Colonic mucosa (tissue), 4 donors: ENCODE measurements at places on chromosomes 6 and 20. TPM values are rescaled to one million over a fixed set of nuclear protein-coding genes. Genes with fewer than 3 reads are reported as not detected.
A peak's percentile ranks its signal among the peaks of the same experiment; 100 is the strongest.

The MAS1 gene
- total RNA-seq, result not detected

DNA sequence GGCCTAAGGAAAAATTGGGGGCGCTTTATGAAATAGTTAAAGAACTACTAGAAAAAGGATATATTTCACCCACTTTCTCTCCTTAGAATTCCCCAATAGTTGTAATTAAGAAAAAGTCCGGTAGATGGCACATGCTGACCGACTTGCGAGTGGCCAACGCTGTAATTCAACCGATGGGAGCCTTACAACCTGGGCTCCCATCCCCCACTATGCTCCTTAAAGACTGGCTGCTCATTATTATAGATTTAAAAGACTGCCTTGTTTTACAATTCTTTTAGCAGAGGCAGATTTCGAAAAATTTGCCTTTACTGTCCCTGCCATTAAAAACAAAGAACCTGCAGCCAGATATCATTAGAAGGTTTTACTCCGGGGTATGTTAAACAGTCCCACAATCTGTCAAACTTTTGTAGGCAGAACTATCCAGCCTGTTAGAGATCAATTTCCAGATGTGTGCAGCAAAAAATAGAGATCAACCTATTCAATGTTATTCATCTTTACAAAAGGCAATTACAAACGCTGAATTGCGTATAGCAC, 58.5 kb upstream of the PRSS16 start:
- no peaks in the 10 kb centered on the region for H3K27me3 ChIP-seq
- H3K4me1 ChIP-seq, result no peaks in the 10 kb centered on the region
- peak overlapping the region; percentile 80 for H3K27ac ChIP-seq
- H3K36me3 ChIP-seq, result no peaks in the 10 kb centered on the region
- DNase-seq, result peak; percentile 76
- H3K4me3 ChIP-seq, result peak overlapping the region; percentile 60

- no peak overlapping the region for H3K27ac ChIP-seq
- no peaks in the 10 kb centered on the region for H3K4me1 ChIP-seq
- no peak overlapping the region for H3K4me3 ChIP-seq
- H3K36me3 ChIP-seq, result no peaks in the 10 kb centered on the region
Observed at GRCh38 chr6:45586216-45587171, 208.8 kb upstream of the SUPT3H start.

DNA sequence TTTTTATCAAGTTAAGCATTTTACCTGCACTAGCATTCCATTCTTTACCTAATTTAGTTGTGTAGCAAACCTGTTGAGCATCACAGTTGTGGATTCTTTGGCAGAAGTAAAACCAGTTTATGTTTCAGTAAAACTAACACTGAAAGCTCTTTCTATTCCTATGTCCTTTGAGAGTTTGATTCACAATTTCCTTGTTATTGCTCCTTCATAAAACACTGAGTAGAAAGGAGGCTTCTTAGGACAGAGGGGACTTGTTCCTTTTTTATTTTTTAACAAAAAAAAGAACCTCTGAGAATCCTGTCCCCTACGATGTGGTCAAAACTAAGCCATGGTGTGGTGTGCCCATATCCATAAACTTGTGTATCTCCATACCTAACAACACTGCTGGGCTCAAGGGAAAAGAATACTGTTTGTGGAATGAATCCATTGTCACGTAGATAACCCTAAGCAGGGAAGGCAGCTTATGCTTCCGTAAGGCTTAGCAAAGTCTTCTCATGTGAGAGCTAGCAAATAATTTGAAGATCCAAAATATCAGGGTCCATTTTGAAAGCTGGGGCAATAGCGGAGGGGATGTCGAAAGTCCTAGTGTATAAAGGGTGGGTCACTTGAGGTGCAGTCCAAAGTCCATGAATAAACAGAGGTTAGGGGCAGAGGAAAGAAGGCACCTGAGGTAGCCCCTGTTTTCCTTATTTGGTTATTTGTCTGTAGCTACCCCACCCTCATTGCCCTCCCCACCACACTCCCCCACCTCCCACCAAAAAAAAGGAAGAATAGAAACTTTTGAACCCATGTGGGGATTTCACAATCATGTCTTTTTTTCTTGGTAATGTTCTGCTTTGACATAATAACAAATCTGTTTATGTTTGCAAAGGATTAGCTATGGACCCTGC, 71.0 kb downstream of the PLAGL1 start:
- H3K36me3 ChIP-seq, result no peaks in the 10 kb centered on the region
- no peaks in the 10 kb centered on the region for H3K27me3 ChIP-seq
- DNase-seq, result no peak
- no peak overlapping the region for H3K27ac ChIP-seq

DNA sequence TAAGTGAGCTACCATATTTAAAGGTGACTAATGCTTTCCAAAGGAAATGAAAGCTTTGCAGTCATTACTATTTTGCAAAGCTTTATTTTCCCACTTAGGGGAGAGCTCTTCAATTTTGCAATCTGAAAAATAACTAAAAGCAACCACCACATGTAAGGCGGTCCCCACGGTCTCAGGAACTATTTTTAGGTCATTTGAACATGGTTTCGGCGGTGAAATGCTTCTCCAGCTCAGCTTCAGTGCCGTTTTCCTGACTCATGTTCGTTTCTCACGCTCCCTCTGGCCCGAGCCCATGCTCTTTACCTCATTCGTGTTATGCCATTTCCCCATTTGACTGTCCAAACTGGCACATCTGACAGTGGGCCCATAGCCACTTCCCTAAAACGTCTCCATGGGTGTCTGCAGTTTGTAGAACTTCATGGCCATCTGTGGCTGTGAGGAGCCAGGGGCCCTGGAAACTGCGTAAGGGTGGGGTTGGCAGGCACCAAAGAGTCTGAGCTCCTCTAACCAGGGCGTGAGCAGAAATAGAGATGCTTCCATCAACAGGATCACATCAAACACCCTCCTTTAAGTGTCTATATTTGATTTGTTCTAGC, 46.5 kb downstream of the ADTRP start:
- no peaks in the 10 kb centered on the region for H3K4me1 ChIP-seq
- no peak for DNase-seq
- no peak overlapping the region for H3K4me3 ChIP-seq
- no peaks in the 10 kb centered on the region for H3K27me3 ChIP-seq

The PGC gene
- total RNA-seq, result not detected

The OPN5 gene
- total RNA-seq, result not detected

DNA sequence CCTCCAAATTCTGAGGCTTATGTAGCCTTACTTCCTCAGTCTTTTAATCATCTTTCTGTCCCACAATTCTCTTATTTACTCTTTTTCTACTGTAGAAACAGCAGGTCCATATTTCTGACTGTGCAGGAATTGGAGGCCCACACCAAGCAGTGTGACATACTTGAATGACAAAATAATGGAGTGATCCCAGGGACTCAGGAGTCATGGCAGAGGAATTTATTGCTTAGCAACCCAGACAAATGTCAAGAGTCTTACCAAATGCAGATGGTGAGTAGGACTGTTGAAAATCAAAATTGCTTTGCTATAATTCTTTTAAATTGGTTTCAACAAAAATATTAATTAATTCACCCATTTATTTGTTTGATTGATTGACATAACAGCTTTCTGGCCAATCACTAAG, 59.9 kb downstream of the HTR1B start:
- no peak for DNase-seq
- no peaks in the 10 kb centered on the region for H3K27me3 ChIP-seq
- no peaks in the 10 kb centered on the region for H3K36me3 ChIP-seq
- no peak overlapping the region for H3K27ac ChIP-seq
- no peaks in the 10 kb centered on the region for H3K4me1 ChIP-seq

DNA sequence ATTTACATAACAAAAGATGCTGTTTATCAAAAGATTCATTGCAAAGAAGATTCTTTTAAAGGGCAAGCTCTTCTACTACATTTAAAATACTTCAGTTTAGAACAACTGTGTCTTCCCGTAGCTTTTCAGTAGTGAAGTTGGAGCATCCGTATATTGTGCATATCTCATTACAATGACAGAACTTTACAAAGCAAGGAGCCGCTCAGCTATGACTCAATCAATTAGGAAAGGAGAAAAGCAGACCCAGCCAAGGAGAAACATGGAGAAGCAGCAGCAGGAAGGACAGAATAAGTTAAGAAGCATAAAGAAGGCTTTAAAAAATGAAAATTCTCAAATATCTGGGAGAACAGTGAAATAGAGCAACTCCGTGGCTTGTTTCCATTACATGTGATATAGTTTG, 132.6 kb upstream of the SMLR1 start:
- H3K4me1 ChIP-seq, result no peaks in the 10 kb centered on the region
- H3K4me3 ChIP-seq, result no peak overlapping the region
- H3K27ac ChIP-seq, result no peak overlapping the region
- H3K36me3 ChIP-seq, result no peaks in the 10 kb centered on the region

DNA sequence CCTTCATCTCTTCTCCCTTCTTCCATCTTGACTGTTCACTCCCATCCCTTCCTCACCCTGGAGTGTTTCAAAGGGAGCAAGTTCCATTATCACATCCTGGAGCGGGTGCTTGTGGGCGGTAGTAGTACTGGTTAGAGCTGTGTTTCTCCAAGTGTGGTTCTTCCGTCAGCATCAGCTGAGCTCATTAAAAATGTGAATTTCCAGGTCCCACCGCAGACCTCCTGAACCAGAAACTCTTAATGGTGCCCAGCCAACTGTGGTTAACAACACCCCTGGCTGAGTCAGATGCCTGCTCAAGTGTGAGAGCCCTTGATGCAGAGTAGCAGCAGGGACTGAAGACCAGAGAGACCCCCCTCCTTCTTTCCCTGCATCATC, 24.4 kb downstream of the ANGPT4 start:
- DNase-seq, result no peak
- no peaks in the 10 kb centered on the region for H3K4me1 ChIP-seq
- no peak overlapping the region for H3K27ac ChIP-seq
- no peaks in the 10 kb centered on the region for H3K36me3 ChIP-seq
- H3K4me3 ChIP-seq, result no peak overlapping the region

GRCh38 chr6:118700531-118700930, 49.1 kb upstream of the CEP85L start:
- no peaks in the 10 kb centered on the region for H3K4me1 ChIP-seq
- no peak overlapping the region for H3K27ac ChIP-seq
- no peak overlapping the region for H3K4me3 ChIP-seq
- no peaks in the 10 kb centered on the region for H3K36me3 ChIP-seq
- H3K27me3 ChIP-seq, result no peaks in the 10 kb centered on the region

DNA sequence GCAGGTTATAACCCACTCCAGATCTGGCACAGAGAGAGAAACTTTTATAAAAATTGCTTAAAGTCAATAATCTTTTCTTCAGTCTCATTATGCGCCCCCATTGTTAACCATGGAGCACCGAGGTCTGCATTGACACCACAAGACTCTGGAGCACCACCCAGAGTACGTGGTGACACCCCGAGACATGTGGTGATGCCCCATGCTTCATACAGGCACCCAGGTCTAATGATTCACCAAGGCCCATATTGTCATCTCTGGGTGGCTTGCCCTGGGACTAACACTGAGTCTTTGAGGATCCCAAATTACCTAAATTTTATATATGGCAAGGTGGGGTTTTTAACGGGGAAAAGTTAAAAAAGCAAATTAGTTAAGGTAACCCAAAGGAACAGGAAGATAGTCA, 31.1 kb downstream of the CD109 start:
- DNase-seq, result no peak
- no peaks in the 10 kb centered on the region for H3K4me1 ChIP-seq
- H3K27me3 ChIP-seq, result no peaks in the 10 kb centered on the region
- no peaks in the 10 kb centered on the region for H3K36me3 ChIP-seq
- H3K27ac ChIP-seq, result no peak overlapping the region

The GTSF1L gene
- total RNA-seq, result not detected

The PLA2G7 gene
- 1.2 TPM for total RNA-seq

GRCh38 chr6:165422192-165422591, 112.8 kb upstream of the C6orf118 start:
- no peaks in the 10 kb centered on the region for H3K4me1 ChIP-seq
- no peak for DNase-seq
- no peaks in the 10 kb centered on the region for H3K36me3 ChIP-seq
- no peaks in the 10 kb centered on the region for H3K27me3 ChIP-seq
- no peak overlapping the region for H3K27ac ChIP-seq

DNA sequence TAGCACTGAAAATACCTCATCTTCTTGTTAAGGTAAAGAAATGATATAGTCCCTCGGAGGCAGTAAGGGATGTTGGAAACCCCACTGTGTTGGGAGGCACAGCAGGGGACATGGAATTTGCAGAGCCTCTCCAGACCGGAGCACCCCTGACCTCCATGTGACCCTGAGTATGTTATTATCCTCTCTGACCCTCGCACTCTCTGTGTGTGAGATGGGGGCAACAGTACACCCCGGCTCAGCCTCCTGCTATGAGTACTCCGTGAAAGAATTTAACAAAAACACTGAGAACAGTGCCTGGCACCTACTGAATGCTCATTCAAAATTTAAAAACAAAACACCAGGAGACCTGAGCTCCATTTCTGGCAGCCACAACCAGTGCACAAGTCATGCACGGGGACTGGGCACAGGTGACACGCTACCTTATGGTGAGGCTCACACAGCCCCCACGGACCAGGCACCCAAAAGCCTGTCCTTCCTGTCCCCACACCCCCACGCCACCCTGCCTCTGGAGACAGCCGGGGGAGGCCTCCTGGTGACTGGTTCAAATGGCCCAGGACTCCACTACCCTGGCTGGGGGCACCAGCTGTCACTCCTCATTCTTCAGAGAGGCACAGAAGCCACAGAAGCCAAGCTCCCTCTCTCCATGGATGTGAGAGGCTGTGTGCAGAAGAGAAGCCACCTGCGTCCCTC, 6.1 kb downstream of the NINL start:
- H3K27me3 ChIP-seq, result no peaks in the 10 kb centered on the region
- DNase-seq, result no peak
- H3K4me1 ChIP-seq, result no peaks in the 10 kb centered on the region
- no peak overlapping the region for H3K27ac ChIP-seq

DNA sequence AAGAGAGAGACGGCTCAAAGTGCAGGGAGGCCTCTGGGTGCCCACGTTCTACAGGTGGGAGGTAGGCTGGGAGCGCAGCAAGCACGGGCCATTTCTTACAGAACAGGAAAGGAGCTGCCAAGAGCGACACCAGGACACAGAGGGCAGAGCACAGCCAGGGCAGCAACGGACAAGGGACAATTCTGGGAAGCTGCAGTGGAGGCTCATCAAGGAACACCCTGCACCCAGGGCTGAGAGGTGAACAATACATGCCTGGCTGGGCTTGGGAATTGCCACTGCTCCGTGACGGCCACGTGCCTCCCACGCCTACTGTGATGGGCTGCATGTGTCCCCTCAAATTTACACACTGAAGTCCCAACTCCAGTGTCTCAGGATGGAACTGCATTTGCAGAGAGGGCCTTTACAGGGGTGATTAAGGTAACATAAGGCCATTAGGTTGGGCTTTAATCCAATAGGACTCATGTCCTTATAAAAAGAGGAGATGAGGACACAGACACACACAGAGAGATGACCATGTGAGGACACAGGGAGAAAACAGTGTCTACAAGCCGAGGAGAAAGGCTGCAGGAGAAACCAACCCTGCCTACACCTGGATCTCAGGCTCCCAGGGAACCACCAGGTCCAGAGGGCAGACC, 13.6 kb downstream of the SERPINB6 start:
- no peak overlapping the region for H3K4me3 ChIP-seq
- H3K27ac ChIP-seq, result no peak overlapping the region
- H3K27me3 ChIP-seq, result no peaks in the 10 kb centered on the region
- DNase-seq, result no peak
